ENCODE measurements at places on chromosomes 3 and 15. TPM values are rescaled to one million over a fixed set of nuclear protein-coding genes. Genes with fewer than 3 reads are reported as not detected.

The CLDN16 gene
- not detected for total RNA-seq

The P2RY13 gene
- total RNA-seq = 1.4 TPM

The GOLGA8H gene
- 0.93 TPM for total RNA-seq

- no peak for DNase-seq
Observed at GRCh38 chr3:73353649-73354217, 271.0 kb downstream of the PDZRN3 start.

DNA sequence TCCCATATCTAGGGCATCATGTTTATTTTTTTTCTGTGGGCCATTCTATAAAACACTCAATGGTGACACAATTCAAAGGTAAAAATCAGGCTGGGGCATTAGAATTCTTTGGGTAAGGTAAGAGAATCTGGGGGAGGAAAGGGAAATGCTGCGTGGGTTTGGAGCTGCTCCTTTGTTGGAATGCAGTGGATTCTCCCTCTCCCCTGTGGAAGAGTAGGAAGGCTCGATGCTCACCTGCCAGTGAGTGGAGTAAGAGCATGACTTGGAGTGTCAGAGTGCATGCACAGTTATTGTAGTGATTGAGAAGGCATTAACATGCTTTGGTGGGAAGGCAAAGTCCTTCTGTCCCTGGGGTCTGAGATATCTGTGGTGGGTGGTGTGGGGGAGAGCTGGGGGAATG is 280.0 kb downstream of the PDCD6IP start:
- no peak for DNase-seq

DNA sequence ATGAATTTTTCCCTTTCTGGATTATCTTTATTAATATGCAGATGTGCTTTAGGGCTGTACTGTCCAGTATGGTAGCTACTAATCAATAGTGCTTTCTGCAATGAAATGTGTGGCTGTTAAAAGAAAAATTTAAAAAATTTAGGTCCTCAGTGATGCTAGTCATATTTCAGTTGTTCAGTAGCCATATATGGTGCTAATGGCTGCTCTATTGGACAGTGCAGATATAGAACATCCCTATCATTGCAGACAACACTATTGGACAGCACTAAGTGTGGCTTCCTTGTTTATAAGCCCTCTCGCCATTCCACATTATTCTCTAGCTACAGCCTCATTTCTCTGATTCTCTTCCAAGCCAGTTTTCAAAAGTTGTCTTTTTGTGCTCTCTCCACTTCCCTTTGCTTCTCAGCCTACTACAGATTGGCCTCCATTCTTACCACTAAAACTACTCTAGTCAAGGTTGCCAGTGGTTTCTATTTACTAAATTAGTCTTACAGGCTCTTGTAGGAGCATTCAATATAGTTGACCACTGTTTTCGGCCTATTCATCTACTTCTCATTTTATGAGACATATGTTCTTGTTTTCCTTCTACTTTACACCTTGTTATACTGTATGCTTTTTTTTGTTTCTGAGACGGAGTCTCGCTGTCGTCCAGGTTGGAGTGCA is 9.5 kb downstream of the MAPK6 start:
- no peak for DNase-seq

DNA sequence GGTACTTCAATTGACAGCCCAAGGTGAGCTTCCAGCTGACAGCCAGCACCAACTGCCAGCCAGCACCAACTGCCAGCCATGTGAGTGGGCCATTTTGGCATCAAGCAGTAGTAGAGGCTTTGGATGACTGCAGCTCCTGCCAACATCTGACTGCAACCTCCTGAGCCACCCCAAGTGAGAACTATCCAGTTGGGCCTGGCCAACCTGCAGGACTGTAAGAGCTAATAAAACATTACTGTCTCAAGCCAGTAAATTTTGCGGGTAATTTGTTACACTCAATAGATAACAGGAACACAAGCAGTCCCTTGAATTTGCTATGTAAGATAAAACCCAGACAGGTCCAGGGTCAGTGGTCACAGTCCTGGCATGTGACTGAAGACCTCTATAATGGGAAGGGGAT is 29.7 kb downstream of the EPHB1 start:
- no peak for DNase-seq

- DNase-seq = no peak
Observed at GRCh38 chr15:26771168-26771567, 1.7 kb downstream of the GABRB3 start.

- DNase-seq = no peak
Observed at GRCh38 chr3:192826214-192827006, 91.2 kb downstream of the MB21D2 start.

GRCh38 chr3:138347960-138348753 is at the start of gene MRAS:
TSS of gene MRAS (plus strand) at chr3:138348579. CDS start at chr3:138372884, 24,305 bp downstream.
- peak; percentile 93 for DNase-seq

All from posterior vena cava (tissue), 2 donors.